CD4-positive, alpha-beta T cell treated with Interleukin-15 for 4 hours (primary cell): ENCODE measurements at places on chromosomes 2 and 18.

- no peak for DNase-seq
Observed at GRCh38 chr2:159895258-159896065, 97.5 kb upstream of the CD302 start.

DNA sequence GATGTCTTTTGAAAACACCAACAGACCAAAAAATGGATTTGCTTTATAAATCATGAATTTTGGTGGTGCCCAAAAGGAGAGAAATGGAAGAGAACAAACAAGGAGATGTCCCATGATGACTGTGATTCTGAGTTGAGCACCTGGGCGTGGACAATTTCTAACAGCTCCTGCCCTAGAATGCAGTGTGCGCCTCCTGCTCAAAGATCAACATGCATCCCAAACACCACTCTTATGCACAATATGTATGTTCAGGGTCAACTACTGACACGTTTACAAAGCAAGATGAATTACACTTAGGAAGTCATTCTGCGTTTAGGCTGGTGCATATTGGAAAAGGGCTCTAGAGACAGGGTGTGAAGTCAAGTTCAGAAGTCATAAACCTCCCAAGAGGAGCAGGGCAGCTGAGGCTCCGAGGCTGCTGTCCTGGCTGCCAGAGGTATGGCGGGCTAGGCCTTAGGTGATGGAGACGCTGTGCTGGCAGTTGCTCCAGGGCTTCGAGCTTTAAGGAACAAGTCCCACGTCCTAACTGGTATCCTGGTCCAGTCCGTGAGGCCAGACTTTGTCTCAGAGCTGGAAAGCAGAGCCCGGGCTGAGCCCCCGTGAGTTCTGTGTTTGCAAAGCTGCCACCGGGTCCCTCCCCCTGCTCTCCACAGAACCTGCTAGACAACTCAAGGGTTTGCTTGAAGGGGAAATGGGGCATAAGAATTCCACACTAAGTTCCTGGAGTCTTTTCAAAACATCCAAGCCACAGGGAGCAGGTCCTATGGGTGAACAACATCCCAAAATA lies 74.0 kb downstream of the ZNF516 start:
- DNase-seq: no peak

DNA sequence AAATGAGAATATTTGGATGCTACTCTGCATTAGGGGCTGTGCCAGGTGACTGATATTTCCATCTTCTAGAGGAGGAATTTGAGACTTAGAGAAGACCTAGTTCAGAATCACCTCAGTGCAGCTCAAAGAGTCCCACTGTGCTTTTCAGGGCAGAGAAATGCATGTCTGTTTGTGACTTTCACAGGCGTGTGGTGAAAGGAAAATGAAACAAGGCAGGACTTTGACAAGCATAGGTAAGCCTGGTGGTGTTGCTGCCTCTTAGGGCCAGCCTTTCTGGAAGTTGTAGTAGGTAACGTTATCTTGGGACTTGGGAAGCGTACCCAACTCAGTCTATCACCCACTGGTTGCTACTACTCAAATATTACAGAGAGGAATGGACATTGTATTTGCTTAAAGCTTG lies 2.6 kb downstream of the GPR39 start:
- DNase-seq: no peak

- no peak for DNase-seq
Observed at GRCh38 chr2:238165288-238165921, 6.6 kb downstream of the ERFE start.

GRCh38 chr2:204180649-204181048 lies 244.1 kb downstream of the ICOS start:
- DNase-seq: no peak

- no peak for DNase-seq
Observed at GRCh38 chr2:55490554-55490953, 29.0 kb upstream of the CFAP36 start.

- DNase-seq: no peak
Observed at GRCh38 chr2:101803128-101803527, 105.6 kb downstream of the MAP4K4 start.

GRCh38 chr2:196993617-196994016 lies 67.1 kb upstream of the PGAP1 start:
- DNase-seq: no peak

DNA sequence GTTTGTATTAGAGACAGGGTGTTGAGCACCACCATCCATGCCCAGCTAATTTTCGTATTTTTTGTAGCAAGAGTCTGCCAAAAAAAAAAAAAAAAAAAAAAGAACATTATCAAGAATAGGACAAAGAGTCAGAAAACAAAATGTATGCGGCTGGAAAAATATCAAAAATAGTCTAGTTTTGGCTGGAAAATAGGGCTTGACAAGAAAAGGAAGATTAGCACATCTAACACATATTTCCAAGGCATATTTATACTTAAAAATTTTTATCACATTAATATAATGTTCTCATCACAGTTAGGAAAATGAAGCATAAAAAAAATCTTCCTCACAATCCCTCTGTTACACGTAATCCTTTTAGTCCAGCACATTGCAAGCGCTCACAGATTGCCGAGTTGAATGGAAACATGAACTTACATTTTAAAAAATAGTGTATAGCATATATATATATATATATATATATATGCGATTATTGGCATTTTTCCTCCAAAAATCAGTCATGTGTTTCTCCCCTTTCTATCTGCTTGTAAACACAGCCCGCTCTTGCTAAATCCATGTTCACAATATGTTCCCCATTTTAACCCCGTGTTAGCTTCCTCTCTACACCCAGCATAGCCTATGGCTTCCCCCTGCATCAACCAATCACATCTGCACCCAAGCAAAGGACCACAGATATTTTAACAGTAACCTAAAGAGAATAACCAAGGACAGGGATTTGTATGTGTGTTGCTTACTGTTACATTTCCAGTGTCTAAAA lies 183.0 kb downstream of the AFF3 start:
- no peak for DNase-seq

- no peak for DNase-seq
Observed at GRCh38 chr2:216619411-216620393, 13.5 kb upstream of the IGFBP2 start.
